ENCODE measurements at places on chromosomes 7 and 10.

- DNase-seq: no peak
These were observed 114.5 kb downstream of the CALN1 start for GRCh38 chr7:72297636-72298035.

- no peak for DNase-seq
These were observed 20.8 kb downstream of the MTPN start for GRCh38 chr7:135956393-135956792.

- DNase-seq: no peak
These were observed 319.3 kb upstream of the NRP1 start for GRCh38 chr10:33653584-33654367.

GRCh38 chr10:18610517-18610916 is 40.9 kb downstream of the NSUN6 start:
- no peak for DNase-seq

- DNase-seq: no peak
These were observed 4.1 kb downstream of the ZNF777 start for GRCh38 chr7:149456506-149457421.

All from stimulated activated CD4-positive, alpha-beta T cell treated with anti-CD3 and anti-CD28 coated beads, Interleukin-15, amount 100 ng/mL, for 48 hours (primary cell).